ENCODE measurements at places on chromosomes 6 and 20.

DNA sequence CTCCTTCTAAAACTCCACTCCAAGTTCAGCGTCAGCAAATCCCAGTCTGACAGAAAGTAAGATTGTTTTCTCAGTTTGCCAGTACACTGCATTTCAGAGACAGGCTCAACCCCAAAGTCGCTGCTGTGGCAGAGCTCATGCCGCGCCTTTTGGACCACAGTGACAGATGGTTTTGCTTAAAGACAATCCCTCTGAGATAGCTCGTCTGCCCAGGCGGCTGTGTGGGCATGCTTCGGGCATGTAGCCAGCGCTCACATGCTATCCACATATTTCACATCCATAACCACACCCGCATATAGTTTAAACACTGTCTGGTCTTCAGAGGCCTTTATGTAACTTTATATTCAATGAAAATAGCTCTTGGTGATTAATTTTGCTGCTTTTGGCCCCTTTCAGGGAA is 14.7 kb upstream of the PXDC1 start:
- no peak for DNase-seq

GRCh38 chr6:19664878-19665612 is 172.1 kb upstream of the ID4 start:
- DNase-seq: no peak

DNA sequence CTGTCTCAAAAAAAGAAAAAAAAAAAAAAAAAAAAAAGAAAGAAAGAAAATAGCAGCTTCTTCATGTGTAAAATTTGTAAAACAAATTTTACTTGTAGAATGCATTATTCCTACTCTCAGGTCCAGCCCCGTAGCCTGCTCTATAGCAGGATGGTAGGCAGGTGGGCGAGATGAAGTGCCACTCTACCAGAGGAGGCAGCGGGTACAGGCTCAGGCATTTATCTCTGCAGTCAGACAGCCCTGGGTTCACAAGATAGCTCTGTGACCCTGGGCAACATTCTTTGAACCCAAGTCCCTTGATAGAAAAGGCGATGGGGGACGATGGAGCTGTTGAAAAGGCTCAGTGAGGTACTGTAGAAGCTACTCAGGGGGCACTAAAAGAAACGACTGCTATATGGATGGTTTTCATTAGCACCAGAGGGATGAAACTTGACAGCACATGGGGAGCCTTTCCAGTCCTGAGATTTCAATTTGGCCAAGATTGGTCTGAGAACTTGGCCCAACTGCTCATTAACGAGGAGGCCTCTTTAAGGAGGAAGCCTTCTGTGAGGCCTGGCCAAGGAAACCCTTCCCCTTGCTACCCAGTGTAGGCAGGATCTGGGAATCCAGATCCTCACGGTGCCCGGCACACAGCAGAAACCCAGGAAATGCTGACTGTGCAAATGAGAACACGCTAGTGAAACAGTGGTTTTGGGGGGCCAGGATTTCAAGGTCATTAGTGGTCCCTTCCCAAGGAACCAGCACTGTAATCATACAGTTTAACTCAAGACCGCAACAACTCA is 63.1 kb downstream of the MYH7B start:
- no peak for DNase-seq

DNA sequence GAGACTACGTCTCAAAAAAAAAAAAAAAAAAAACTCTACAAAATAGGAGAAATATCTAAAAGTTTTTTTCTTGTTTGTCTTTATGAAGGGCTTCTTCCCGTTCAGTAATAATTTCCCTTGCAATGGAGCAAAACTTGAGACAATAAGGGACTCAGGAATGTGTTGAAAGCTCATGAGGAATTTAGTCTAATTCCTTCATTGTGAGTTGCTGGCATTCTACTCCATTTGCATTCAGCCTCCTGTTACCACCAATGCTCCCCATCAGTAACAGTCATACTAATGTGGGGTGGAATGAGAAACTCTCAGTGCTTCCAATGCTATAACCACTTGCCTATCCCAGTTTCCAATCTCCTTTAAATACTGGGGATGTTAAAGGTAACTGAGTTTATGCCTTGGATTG is 576.7 kb upstream of the AGPAT4 start:
- DNase-seq: no peak

DNA sequence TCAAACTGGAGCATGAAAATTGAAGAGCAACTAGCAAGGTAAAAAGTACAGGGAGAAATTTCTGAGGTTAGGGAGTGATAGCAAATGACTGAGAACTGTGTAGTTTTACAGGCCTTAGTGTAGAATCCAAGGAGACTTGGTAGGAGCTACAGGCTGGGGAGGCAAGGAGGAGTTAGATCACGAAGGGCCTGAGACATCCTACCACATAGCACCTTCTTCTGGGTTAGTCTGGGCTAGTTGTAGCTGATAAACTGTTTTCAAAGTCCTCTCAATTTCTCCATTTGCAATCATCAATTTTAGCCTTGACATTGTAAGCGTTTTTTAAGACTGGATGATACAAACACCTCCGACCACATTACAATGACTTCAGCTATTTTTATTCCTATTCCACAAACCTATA is 209.7 kb downstream of the TMEM200A start:
- DNase-seq: no peak

- no peak for DNase-seq
Measured at GRCh38 chr20:45940053-45940452, 5.6 kb downstream of the PCIF1 start.

DNA sequence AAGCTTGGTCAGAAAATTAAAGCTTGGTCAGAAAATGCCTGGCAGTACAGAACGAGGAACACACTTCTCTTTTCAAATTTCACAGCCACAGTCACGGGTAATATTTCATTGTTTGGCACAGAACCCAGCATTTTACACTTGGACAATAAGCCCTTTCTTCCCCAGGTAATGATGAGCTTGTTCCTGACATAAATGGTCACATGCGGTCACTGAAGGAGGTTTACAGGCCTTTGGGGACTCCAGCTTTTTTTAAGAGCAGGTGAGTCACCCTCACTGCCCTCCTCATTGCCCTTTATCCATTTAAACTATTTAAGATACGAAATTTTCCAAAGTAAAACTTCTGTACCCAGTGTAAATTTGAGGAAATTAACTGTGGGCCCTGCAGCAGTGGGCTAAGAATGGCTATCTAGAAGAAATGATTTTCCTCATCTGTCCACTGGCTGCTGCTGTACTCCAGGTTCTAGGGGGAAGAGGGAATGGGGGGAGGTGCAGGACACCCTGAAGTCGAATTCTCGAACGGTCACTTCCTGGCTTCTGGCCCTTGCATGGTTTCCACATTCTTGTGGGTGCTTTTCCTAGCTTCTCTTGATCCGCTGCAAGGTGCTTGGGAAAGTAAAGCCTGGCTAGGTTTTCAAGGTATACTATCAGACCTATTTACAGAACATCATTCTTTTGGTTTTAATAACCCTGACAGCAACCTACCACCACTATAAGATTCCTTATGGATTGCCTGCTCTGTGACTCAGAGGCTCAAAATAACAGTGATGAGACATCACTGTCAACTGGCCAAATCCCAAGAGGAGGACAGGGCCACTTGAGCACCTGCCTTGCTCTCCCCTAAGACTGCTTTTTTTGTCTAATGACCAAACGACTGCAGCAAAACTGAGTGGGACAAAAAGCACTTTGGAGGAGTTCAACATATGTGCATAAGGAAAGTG is 75.8 kb downstream of the PREP start:
- DNase-seq: peak; percentile 49

DNA sequence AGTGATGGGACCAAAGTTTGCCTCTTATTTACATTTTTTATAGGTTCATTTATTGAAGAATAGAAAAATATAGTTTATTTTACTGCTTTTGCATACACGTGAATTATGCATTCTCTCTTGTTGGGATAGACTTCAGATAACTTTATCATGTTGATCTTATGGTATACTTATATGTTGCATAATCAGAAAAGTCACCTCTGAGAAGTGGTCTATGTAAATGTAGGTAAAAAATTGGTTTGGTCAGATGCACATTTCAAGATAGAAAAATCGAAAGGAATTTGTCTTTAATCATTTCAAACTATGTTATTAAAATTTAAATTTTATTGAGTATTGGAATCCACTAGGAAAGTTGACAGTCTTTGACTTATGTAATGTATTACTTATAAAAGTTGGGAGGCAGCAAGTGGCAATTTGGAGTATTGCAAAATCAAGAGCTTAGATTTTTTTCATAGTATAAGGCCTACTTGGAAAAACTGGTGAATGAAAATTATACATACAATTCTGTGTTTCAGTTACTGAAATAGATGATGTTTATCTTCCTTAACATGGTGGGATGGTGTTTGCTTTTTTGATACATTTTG is 2.4 kb downstream of the PHF3 start:
- DNase-seq: no peak

DNA sequence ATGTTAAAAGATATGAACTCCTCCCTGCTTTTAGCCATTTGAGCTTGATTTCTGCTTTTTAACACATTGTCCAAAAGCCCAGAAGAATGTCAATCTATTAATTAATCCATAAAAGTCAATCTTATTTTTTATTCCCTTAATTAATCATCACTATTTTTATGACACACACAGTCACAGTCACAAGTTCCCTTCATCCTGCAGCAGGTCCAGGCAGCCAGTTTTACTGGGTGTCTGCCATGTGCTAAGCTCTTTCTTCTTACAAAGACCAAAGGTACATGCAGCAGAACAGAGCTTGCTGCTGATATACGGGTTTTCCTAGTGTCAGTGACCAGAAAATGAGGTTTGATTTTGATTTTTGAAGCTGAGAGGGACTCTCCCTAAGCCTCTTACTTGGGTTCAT is 53.3 kb upstream of the SLC22A23 start:
- DNase-seq: no peak

DNA sequence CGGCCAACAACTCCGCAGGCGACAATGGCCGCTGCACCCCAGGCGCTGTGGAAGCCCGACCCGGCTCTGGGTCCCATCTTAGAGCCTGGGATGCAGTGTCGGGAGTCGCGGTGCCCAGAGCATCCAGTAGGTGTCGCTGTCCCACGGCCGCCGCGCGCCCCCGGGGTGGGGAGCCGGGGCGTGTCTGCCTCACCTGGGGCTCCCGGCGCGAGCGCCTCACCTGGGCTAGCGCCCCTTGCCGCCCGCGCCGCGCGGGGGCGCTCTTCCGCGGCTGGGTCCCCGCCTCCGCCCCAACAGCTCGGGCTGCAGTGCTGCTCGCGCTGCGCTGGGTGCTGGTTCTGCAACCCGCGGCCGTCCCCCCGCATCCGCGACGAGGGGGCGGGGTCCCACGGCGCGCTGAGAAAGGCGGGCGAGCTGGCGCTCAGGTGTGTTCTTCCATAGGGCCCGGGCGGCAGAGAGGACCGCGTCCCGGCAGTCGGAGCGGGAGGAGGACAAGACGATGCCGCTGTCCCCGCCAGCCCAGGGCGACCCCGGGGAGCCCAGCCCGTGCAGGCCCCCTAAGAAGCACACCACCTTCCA is at the start of gene CRYBG1:
Gene CRYBG1, plus strand, starts transcription at position 308 of the 579 bp plus-strand sequence. Its CDS starts 192 bp downstream, at position 500.
- DNase-seq: peak; percentile 20

GRCh38 chr20:2751878-2752566 is 48.4 kb downstream of the CPXM1 start:
- DNase-seq: no peak

GRCh38 chr6:21596145-21596948 is 2.8 kb downstream of the SOX4 start:
- no peak for DNase-seq

DNA sequence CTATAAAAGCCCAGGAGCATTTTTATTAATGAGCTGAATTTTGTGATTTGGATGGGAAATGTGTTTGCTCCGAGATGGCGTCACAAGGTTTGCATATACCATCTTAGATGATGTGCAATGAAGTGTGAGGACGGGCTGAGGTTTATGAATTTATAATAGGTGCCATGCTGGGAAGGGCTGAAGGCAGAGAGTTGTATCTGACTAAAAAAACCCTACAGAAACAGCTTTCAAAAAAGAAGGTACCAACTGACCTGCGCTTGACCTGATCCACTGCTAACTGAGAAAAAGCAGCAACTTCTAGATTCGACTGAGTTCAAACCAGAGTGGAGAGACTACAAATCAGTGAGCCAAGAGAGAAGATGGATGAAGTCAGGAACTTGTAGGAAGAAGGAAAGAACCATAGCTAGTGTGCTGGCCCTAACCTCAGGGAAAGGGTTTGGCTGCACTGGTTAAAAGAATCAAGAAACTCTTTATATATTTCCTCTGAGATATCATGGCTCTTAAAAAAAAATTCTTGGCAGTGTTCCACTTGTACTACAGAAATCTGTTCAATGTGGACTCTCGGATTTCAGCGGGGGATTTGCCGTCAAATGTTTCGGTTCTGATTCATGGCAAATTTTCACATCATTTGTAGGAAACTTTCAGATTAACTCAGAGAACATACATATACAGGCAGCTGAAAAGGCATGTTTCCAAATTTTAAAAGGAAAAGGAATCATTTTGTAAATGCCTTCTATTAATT is 56.5 kb upstream of the HDGFL1 start:
- DNase-seq: no peak

DNA sequence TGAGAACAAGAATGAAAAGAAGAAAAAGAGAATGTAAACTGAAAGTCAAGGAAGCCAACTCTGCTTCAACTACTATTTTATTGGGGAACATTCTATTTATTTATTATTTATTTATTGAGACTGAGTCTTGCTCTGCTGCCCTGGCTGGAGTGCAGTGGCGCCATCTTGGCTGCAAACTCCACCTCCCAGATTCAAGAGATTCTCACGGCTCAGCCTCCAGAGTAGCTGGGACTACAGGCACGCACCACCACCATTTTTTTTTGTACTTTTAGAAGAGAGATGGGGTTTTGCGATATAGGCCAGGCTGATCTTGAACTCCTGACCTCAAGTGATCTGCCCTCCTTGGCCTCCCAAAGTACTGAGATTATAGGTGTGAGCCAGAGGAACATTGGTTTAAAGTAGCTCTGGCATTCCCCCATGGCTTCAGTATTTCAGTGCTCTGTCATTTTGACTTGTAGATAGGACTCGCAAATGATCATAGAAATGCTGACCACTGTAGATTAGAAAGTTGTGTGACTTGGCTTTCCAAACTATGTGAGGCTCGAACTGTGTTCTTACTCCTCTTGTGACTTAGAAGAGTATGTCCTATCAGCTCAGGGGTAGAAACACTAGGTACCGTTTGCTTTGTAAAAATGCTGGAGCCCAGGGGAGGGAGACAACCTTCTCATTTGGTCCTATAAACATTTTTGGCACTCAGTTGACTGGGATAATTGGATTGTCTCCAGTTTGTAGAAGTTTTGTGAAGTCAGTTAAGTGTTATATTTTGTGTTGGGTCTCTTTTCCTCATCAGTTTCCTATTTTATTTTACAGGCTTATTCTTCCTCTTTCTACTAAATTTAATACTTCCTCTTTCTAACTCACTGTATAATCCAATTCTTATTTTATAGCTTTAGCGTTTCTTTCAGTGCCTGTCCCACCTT is 544.9 kb upstream of the CITED2 start:
- DNase-seq: no peak

GRCh38 chr20:51583499-51583898 is 41.0 kb upstream of the NFATC2 start:
- no peak for DNase-seq

GRCh38 chr6:106974999-106975737 is 639 bp upstream of the CD24 start:
- peak; percentile 78 for DNase-seq

- no peak for DNase-seq
Measured at GRCh38 chr20:57967364-57967763, 257.5 kb upstream of the PMEPA1 start.
